ENCODE measurements at places on chromosomes 12 and 14. TPM values are rescaled to one million over a fixed set of nuclear protein-coding genes. Genes with fewer than 3 reads are reported as not detected.
A peak's percentile ranks its signal among the peaks of the same experiment; 100 is the strongest.

DNA sequence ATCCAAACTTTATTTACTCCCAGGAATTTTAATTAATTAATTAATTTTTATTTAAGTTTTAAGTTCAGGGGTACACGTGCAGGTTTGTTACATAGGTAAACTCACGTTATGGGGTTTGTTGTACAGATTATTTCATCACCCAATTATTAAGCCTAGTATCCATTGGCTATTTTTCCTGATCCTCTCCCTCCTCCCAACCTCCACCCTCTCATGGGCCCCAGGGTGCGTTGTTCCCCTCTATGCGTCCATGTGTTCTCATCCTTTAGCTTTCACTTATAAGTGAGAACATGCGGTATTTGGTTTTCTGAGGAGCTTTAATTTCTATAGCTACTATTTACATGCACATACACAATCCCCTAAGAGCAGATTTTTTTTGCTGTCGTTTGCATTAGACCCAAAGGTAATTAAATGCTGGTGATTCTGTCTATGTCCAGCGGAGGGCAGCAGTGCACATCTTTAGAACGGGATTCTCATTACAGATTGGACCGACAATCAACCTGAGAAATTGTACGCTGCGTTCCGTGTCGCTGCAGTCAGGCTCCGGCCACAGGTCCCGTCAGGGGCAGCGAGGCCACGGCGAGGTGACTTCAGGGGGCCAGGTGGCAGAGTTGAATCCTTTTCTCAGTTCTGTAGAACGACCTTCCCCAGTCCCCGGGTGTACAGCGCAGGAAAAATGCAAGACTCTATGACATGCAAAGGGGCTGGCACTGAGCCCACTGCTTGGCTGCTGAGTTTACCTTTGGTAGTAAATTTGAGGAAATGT lies 11.6 kb downstream of the TMEM30B start:
- DNase-seq, result peak; percentile 84

The LALBA gene
- total RNA-seq, result not detected

DNA sequence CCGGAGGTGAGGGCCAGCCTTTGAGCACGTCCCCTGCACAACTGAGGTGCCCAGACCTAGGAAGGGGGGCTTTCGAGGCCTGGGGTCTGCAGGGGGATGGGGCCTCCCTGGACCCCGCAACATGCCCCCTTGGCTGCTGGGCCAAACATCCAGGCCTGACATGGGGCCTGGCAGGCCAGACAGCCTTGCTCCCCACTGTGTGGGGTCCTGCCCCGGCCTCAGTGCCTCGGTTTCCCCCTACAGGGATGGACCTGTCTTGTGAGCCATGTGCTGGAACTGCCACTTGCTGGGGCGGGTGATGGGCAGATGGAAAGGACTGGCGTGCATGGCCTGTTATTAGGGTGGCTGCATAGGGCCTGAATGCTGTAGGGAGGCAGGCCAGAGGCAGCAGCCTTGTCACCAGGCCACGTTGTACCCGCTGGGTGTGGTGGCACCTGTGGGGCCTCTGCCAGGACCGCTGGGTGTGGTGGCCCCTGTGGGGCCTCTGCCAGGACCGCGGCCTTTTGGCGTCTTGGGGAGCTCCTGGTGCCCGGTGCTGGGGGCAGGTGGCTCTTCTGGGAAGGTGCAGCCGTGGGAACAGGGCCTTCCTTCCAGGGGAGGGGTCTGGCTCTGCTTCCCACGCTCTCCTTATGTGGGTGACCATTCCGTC lies 20.4 kb downstream of the ASPG start:
- DNase-seq, result no peak

- no peak for DNase-seq
These were observed 14.7 kb upstream of the TBX3 start for GRCh38 chr12:114698566-114699163.

GRCh38 chr12:132395908-132396305 lies 66.5 kb upstream of the GALNT9 start:
- no peak for DNase-seq

- no peak for DNase-seq
These were observed 14.4 kb downstream of the TMTC1 start for GRCh38 chr12:29769162-29769858.
